ENCODE measurements at places on chromosomes 2 and 18.

GRCh38 chr2:31729442-31730092 lies 148.8 kb upstream of the SRD5A2 start:
- DNase-seq = no peak

DNA sequence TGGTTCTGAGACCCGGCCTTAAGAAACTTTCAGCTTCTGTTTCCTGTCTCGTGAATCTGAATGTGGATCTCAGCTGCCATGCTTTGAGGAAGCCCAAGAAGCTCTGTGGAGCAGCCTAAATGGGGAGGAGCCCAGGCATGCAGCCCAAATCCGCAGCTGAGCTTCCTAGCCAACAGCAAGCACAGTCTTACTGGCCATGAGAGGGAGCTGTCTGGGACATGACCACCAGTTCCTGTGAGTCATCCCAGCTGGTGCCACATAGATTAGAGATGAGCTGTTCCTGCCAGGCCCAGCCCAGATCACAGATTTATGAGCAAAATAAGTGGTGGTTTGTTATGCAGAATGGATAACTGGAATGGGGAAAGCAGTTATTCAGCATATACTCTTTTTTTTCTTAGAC lies 224.4 kb upstream of the APCDD1 start:
- DNase-seq = no peak

DNA sequence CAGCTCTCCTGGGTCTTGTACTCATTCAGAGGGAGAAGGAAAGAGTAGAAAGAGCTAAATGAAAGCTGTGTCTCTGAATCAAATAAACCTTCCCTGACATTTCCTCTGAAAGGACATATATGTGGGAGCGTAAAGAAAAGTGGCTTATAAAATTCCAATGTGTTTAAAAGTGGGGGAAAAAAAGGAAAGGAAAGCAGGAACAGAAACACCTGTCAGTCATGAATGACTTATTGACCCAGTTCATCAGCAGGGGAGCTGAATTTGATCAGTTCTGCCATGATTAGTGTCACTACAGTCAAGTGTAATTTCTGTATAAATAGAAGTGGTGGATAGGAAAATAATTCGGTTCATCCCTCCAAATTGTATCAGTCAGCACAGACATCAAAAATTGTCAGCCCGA lies 382.5 kb downstream of the ERBB4 start:
- peak; percentile 9 for DNase-seq

DNA sequence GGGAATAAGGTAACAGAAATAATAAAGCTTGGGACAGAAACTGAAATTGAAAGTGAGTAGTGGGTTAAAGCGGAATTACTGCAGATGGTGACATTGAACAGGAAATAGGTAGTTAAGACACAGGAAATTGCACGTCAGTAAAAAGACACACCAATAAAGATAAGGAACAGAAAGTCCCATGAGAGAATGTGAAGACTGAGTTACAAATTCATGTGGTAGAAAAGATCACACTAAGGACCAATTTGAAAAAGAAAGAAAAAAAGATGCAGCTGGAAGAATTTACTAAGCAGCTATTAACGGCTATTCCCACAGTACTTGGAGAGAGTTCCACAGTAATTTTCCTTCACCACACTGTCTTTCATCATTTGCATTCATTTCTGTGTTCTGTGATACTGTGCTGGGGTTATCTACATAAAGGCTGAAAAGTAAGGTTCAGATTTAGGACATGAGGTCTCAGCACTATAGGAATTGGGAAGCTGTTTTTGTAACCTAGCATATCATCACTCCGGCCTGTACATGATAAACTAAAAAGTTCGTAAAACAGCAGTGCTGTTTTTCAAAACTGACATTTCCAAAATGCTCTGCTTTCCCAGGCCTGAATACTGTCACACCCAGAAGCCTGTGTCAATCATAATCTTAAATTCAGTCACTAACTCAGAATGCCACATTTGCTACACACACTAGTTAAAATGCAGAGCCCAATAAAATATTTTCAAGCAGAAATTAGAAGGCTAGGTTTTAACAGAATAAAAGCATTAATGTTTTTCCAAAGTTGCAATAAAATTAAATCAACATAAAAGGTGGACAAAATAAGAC lies 42.9 kb downstream of the SRBD1 start:
- DNase-seq = no peak
